ENCODE measurements at places on chromosomes 11 and 22.

DNA sequence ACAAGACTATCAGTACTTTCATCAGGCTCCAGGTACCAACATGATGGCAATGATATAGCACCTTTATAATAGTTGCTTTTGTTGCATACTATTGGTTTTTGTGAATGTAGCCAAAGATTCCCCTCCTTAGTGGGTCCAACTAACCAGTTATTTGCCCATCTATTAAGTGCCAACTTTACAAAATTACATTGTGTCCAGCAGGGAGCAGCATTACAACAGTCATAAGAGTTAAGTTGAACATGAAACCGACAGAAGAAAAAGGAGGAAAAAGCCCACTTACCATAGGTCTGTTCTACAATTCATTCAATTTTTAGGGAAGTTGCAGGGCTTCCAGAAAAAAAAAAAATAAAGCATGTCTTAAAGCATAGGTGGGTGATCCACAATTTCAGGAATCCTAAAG is 21.6 kb downstream of the IMMP1L start:
- DNase-seq = no peak

DNA sequence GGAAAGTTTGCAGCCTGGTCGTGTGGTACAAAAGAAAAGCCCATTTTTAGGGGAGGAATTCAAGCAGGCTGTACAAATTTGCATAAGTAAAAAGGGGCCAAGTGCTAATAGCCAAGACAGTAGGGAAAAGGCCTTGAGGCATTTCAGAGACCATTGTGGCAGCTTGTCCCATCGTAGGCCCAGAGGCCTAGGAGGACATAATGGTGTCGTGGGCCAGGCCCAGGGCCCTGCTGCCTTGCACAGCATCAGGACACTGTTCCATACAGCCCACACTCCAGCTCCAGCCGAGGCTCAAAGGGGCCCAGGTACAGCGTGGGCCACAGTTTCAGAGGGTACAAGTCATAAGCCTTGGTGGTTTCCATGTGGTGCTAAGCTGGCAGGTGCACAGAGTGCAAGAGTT is 106.9 kb downstream of the GRIK4 start:
- DNase-seq = no peak

DNA sequence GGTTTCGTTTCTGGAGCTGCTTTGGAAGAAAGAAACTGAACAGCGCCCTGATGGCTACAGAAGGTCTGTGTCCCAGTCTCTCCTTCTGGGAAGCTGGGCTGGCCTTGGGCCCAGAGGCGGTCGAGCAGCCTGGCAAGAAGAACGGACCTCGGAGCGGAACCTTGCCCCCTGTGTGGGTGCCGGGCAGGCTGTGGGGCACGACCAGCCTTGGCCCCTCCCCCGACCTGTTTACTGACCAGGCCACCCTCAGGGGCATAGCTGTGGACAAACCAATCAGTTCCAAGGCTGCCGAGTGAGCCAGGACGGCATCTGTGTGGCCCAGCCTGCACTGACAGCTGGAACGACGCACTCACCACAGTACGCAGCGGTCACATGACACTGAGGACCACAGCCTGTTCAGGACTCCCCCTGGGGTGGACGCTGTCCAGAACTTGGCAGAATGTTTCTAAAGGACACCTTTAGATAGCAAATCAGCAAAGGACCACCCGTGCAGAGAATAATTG is 7.2 kb downstream of the PIM3 start:
- DNase-seq = no peak

DNA sequence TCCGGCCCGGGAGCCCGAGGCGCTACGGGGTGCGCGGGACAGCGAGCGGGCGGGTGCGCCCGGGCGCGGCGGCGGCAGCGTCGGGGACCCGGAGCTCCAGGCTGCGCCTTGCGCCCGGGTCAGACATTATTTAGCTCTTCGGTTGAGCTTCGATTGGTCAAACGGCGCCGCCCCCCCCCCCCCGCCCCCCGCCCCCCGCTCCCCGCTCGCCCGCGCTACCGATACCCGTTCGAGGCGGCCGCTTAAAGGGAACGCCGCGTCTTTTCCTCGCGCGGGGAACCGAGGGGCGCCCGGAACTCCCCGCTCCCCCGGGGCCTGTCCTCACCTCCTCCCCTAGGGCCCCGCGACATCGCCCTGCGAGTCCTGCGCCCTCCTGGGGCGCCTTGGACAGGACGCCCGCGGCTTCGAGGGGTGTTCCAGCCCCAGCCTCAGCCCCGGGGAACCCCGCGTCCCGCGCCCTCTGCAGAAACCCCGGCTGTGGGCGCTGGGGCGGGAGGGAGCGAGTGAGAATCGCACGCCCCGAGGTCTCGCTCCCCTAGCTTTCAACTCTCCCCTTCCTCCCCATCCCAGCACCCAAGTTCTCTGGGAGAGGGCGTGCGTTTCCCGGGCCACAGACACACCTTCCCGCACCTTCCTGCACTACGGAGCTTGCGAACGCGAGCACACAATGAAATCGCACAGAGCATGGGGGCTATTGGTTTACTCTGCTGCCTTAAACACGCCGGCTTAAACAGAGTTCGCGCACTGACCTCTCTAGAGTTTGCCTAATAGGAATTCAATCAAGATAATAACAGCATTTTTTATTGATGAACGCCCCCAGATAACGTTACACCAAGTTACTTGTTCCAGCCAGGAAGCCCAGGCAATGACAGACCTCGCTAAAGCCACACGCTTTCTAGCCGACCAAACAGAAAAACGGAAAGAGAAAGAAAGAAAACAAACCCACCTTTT is at the start of gene BDNF:
Gene BDNF (minus strand): TSS at position 105 of the 951 bp plus-strand sequence. CDS start 41,891 bp downstream, outside the sequence.
- no peak for DNase-seq

DNA sequence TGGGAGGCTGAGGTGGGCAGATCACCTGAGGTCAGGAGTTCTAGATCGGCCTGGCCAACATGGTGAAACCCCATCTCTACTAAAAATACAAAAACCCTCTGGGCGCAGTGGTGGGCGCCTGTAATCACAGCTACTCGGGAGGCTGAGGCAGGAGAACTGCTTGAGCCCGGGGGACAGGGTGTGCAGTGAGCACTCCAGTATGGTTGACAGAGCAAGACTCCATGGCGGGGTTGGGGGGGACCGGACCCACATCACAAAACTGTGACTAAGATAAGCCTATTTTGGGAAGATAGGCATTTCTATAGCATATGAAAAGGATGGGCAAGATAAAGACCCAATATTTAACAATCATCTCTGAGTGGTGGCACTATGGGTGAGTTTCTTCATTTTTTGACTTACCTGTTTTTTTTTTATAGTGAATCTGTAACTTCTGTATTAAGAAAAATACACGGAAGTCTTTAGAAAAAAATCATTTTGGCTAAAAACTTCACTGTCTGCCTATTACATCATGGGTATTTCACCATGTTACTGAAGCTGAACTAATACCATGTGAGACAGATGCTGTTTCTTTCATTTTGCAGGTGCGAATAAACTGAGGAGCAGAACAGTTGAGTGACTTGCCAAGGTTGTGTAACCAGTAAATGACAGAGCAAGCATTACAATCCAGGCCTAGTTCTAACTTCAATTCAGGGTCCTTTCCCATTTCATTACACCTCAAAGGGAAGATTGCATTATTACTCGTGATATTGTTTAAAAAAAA is 2.5 kb downstream of the CELF1 start:
- no peak for DNase-seq

- no peak for DNase-seq
Observed at GRCh38 chr11:19762266-19762665, 49.6 kb downstream of the NAV2 start.

DNA sequence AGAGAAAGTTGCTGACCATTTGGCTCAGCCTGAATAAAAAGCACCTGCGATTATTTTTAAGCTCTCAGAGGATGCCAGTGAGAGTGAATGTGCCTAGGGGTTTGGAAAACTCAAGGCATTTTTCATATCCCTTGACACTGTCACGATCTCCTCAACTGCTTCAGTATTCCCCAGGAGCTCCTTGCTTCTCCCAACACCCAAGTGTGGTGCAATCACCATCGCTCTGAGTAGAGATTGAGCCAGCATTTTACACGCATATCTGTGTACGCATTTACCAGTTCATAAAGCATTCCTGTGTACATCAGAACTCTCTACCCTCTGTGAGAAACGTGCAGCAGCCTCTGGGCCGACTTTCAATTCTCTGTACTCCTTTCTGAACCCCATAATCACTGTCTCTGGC is 1.3 kb downstream of the SRRD start:
- no peak for DNase-seq

GRCh38 chr11:32244453-32244852 is 153.6 kb downstream of the RCN1 start:
- no peak for DNase-seq

DNA sequence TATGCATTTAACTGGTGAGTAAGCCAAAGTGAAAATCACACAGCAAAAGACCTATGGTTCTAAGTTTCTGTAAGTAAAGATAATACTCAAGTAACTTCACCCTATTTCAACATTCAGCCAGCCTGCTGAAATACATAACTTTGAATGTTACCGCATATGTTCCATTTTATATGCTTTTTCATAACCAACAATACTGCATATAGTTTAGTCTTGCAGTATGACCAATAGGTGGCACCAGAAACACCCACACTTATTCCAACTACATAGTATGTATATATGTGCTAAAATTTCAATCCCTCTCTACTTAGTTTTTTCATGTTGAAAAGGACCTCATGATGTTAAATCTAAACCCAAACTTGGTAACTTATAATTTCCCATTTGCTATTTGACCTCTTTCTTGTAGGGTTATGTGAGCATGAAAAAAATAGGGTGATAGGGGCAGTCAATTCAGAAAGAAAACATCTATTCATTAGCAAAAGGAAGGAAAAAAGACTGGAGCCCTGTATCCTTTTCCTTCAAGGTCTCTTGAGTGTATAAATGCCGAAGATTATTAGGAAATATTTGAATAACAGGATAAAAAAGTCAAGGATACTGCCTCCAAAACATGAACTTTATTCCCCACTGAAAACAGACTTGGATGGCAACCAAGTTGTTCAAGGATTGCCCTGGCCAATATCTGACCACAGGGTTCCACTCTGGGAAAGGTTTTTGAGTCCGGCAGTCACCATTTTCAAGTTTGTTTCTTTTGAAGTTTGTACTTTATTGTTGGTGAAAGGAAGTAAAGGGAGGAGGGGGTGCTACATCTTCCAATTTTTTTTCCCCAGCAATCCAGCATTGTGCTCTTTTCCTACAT is 23.8 kb upstream of the FZD4 start:
- no peak for DNase-seq

DNA sequence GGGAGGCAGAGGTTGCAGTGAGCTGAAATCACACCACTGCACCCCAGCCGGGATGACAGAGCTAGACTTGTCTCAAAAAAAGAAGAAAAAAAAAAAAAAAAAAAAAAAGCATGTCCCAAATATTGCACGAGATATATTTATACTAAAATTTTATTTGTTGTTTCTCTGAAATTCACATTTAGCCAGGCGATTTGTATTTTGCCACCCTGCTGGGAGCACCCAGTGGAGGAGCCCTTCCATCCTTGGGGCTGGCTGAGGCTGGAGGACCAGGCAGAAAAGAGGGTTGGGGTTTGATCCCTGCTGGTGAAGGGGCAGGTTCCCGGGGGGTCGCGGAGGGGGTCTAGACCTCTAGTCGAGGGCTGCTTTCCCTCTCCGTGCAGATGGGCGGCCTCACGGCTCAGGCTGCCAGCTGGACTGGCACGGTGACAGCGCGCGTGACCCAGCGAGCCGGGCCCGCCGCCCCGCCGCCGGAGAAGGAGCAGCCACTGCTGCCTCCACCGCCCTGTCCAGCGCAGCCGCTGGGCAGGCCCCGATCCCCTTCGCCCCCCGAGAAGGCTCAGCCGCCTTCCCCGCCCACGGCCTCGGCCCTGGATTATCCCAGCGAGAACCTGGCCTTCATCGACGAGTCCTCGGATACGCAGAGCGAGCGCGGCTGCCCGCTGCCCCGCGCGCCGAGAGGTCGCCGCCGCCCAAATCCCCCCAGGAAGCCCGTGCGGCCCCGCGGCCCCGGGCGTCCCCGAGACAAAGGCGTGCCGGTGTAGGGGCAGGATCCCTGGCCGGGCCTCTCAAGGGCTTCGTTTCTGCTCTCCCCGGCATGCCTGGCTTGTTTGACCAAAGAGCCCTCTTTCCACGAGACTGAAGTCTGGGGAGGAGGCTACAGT is 952 bp upstream of the CATSPERZ start:
- no peak for DNase-seq

GRCh38 chr11:46696212-46696558 is 4.2 kb downstream of the ARHGAP1 start:
- no peak for DNase-seq

GRCh38 chr11:129117595-129118350 is 74.4 kb downstream of the ARHGAP32 start:
- peak; percentile 9 for DNase-seq

- DNase-seq = no peak
Observed at GRCh38 chr11:109864151-109864661, 229.0 kb upstream of the ZC3H12C start.
